Renal pelvis (tissue), 12 donors: ENCODE measurements at places on chromosomes 5 and 9. TPM values are rescaled to one million over a fixed set of nuclear protein-coding genes. Genes with fewer than 3 reads are reported as not detected.

DNA sequence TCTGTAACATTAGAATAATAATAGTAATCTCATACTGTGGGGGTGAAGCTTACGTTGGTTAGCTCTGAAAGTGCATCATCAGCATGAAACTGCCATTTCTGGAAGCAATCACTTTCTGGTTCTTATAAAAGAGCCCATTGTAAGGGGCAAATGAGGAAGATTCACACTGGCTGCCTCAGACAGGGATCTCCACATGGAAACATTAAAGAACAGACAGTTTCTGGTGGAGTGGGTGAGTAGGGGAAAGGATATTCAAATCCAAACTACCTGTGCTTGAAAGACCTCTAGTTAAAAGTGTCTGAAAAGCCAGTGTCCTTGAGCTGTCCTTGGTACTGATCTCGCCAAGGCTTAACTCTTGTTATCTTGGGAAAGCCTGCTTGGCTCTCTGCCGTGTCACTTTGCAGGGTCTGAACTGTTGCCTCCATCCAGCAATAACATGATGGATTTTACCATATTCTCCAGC is 19.1 kb upstream of the SLC31A2 start:
- DNase-seq: peak; percentile 65

DNA sequence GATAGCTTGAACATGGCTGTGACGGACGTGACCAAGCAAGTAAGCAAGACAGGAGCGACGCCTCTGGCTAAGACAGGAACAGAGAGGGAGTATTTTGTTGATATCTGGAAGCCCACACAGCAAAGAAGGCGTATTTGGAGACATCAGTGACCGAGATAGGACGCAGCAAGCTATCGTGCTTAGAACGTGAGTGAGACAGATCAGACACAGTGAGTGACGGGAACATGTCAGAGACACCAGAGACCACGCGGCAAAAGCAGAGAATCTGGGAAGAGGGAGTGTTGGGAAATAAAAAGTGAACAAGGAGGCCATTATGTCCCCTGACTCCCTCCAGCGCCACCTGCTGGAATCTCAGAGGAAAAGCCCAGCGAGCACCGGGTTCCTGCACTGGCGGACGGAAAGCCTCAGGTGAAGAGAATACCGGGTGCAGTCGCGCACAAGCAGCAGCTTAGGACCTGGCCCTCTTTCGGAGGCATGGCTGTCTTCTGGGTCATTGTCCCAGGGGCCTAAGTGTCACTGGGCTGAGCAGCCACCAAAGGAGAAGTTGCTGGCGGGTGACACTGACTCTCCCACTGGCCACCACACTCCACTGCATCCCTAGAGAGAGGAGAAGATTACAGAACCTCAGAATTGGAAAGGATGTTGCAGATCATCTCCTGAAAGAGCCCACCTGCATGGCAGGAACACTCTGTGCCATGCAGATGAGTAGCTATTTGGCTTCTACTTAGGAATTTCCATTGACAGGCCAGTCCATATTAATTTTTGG is 99.1 kb downstream of the FBXO38 start:
- peak; percentile 11 for DNase-seq

The TMEM215 gene
- polyA plus RNA-seq: 0.05 TPM

The SIT1 gene
- 0.32 TPM for polyA plus RNA-seq
